Spleen (tissue), 13 donors: ENCODE measurements at places on chromosomes 7 and 10. TPM values are rescaled to one million over a fixed set of nuclear protein-coding genes. Genes with fewer than 3 reads are reported as not detected.

DNA sequence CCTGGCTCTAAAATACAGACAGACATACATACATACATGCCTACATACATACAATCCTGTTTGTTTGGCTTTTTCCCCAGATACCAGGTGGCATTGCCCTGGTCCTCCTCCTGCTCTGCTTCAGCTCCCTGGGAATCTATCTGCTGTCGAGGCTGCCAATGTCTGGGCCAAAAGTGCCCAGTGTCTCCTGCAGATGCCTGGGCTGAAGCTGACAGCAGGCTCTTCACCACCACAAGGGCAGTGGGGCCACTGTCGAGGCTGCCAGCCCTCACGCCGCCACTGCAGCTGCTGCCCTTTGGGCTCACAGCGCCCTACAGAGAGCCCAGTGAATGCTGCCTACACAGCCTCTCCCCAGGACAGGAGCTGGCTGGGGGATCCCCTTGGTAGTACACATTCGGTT lies 18.0 kb upstream of the STN1 start:
- no peak overlapping the region for H3K4me3 ChIP-seq
- no peaks in the 10 kb centered on the region for H3K27me3 ChIP-seq
- H3K27ac ChIP-seq, result no peak overlapping the region
- H3K36me3 ChIP-seq, result no peaks in the 10 kb centered on the region
- no peaks in the 10 kb centered on the region for H3K4me1 ChIP-seq

- no peak for DNase-seq
- peaks cover 39% of the 10 kb centered on the region for H3K27me3 ChIP-seq
- H3K36me3 ChIP-seq, result no peaks in the 10 kb centered on the region
- no peak overlapping the region for H3K27ac ChIP-seq
- peak overlapping the region; percentile 66 for H3K4me3 ChIP-seq
These were observed 345 bp downstream of the COBL start for GRCh38 chr7:51316262-51316665.

The TDRD1 gene
- total RNA-seq, result 0.60 TPM

The EIF3A gene
- total RNA-seq, result 90.7 TPM

The CNTNAP2 gene
- total RNA-seq, result 0.70 TPM

DNA sequence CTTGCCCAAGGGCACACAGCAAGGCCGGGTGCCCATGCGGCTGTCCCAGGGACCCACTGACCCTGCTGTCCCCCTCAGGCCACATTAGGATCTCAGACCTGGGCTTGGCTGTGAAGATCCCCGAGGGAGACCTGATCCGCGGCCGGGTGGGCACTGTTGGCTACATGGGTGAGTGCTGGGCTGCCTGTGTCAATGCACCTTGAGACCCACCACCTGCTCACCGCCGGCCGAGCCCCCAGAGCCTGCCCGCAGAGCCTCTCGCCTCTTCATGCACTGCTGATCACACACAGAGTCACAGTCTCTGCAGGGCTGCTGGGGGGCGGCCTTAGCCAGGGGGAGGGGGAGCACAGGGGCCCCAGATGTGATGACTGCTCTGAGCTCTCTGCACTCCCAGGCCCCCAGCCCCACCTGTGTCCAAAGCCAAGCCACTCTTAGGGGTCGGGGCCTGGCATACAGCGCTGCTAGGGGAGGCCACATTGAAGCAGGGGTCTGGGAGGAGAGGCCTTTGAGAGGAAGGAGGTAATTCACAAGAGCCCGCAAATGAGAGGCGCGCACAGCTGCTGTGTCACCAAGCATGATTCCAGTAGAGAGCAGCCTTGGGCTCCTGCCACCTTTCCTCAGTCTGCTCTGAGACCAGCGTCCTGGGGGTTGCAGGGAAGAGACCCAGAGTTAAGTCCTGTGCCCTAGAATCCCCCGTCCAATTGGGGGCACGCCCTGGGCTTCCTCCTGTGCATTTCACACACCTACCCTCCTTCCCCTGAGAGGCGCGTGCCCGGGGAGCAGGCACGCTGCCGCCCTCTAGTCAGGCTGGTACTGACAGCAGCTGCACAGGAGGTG lies 100.4 kb downstream of the RGS10 start:
- no peaks in the 10 kb centered on the region for H3K27me3 ChIP-seq
- H3K4me1 ChIP-seq, result peaks cover 18% of the 10 kb centered on the region
- no peak overlapping the region for H3K4me3 ChIP-seq

- no peak overlapping the region for H3K4me3 ChIP-seq
- no peaks in the 10 kb centered on the region for H3K4me1 ChIP-seq
- H3K27ac ChIP-seq, result no peak overlapping the region
- no peaks in the 10 kb centered on the region for H3K27me3 ChIP-seq
- no peaks in the 10 kb centered on the region for H3K36me3 ChIP-seq
These were observed 424.6 kb downstream of the PAXIP1 start for GRCh38 chr7:154578336-154578735.

The CDC14C gene
- total RNA-seq, result not detected

DNA sequence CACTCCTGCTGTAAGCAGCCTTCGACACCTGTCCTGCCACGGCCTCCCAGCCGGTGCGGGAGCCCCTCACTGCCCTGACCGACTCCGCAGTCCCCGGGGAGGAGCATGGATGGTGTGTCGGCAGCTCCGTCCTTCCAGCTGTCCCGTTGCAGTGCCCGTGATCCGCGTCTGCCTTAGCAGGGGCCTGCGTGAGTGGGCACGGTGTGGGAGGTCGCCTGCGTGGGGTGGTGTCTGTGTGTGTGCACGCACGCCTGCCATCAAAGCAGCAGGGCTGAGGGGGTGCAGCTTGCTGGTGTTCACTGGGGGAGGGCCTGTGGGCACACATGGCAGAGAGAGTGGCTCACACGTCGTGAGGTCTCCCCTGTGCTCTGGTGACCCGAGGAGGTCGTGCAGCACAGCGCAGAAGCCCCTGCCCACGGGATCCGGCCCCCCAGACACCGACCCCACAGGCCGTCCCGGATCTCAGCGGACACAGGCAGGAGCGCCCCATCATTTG lies 10.3 kb downstream of the MAFK start:
- no peaks in the 10 kb centered on the region for H3K27me3 ChIP-seq
- DNase-seq, result no peak
- H3K4me1 ChIP-seq, result peaks cover 3% of the 10 kb centered on the region
- H3K27ac ChIP-seq, result no peak overlapping the region
- no peak overlapping the region for H3K4me3 ChIP-seq

- no peaks in the 10 kb centered on the region for H3K27me3 ChIP-seq
- peaks cover 87% of the 10 kb centered on the region for H3K4me1 ChIP-seq
- no peak overlapping the region for H3K27ac ChIP-seq
- H3K4me3 ChIP-seq, result no peak overlapping the region
These were observed 35.4 kb upstream of the ARMS2 start for GRCh38 chr10:122419016-122419415.

DNA sequence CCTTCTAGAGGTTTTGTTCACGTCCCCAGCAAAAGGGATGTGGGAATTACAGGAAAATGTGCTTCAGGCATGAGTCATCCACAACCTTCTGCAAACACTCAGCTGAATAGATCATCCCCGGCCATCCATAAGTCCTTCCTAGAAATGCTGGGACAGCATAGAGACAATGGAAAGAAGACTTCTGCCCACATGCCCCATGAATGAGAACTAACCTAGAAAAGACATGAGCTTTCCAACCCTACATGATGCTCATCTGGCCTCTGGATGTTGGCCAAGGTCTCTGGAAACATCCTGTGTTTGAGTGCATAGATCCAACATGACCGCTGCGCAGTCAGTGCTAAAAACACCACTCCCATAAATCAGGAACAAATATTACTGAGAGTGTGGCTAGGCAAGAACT lies 277.5 kb downstream of the PLXNA4 start:
- H3K27ac ChIP-seq, result peak overlapping the region; percentile 63
- peaks cover 5% of the 10 kb centered on the region for H3K4me1 ChIP-seq
- no peak overlapping the region for H3K4me3 ChIP-seq
- no peak for DNase-seq

DNA sequence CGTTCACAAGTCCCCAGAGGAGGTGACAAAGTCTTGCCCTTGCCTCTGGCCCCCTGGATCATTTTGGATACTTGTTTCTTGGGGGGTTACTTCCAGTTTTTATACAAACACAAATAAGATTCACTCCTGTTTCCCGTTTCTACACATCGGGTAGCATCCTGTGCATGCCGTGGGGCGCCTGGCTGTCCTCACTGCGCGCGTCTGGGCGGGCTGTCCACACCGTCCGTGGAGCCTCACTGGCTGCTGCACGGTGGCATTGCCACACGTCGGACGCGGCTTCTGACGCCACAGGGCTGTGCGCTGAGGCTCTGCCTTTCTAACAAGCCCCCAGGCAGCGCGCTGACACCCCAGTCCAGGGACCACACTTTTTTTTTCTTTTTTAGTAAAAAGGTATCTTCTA lies 18.4 kb downstream of the BNIP3 start:
- H3K4me1 ChIP-seq, result no peaks in the 10 kb centered on the region
- H3K27ac ChIP-seq, result no peak overlapping the region
- H3K4me3 ChIP-seq, result no peak overlapping the region
- DNase-seq, result peak; percentile 73
- peaks cover 20% of the 10 kb centered on the region for H3K36me3 ChIP-seq
- no peaks in the 10 kb centered on the region for H3K27me3 ChIP-seq

DNA sequence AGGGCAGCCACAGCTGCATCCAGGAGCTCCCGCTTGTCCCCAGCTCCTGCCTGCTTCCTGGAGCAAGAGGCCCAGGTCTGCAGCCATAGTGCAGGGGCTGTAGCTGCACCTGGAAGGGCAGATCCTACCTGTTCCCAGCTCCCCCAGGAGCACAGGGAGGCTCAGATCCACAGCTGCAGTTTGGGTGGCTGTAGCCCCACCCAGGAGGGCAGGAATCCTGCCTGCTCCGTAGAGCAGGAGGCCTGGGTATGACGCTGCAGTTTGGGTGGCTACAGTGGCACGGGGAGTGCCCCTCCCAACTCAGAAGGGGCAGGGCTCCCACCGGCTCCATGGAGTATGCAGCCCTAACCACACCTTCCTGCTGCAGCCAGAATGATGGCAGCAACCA lies 26.7 kb upstream of the CDCA7L start:
- H3K4me3 ChIP-seq, result no peak overlapping the region
- DNase-seq, result no peak
- no peak overlapping the region for H3K27ac ChIP-seq
- no peaks in the 10 kb centered on the region for H3K4me1 ChIP-seq
- H3K36me3 ChIP-seq, result no peaks in the 10 kb centered on the region
- H3K27me3 ChIP-seq, result no peaks in the 10 kb centered on the region

The GNGT1 gene
- not detected for total RNA-seq

- peaks cover 46% of the 10 kb centered on the region for H3K36me3 ChIP-seq
- H3K4me1 ChIP-seq, result peaks cover 14% of the 10 kb centered on the region
- H3K4me3 ChIP-seq, result no peak overlapping the region
- H3K27me3 ChIP-seq, result no peaks in the 10 kb centered on the region
- no peak overlapping the region for H3K27ac ChIP-seq
These were observed 48.0 kb downstream of the KLHDC10 start for GRCh38 chr7:130118294-130118693.

DNA sequence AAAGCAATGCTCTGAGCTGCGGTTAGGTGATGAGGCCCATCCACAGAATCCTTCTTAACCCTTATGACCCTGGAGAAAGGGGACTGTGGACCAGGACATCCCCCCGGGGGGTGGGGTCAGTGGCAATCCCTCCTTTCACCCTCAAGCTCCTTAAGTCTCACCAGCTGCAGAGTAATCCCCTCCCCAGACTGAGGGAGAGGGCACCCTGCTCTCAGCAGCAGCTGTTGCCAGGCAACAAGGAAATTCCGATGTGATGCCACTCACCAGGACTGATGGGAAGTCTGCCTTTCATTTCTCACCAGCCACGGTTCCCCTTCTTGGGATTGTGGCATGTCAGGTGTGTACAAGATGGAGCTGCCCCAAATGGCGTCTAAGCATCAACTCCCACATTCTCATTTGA lies 129.6 kb downstream of the DOCK1 start:
- DNase-seq, result no peak
- no peaks in the 10 kb centered on the region for H3K4me1 ChIP-seq
- no peaks in the 10 kb centered on the region for H3K27me3 ChIP-seq
- no peak overlapping the region for H3K27ac ChIP-seq

DNA sequence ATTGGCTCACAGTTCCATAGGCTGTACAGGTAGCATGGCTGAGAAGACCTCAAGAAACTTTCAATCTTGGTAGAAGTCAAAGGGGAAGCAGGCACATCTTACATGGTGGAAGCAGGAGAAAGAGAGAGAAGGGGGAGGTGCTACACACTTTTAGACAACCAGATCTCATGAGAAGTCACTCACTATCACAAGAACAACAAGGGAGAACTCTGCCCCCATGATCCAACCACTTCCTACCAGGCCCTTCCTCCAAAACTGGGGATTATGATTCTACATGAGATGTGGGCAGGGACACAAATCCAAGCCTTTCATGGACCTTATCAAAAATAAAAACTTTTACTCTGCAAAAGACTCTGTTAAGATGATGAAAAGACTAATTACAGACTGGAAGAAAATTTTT lies 183.2 kb upstream of the TRIM24 start:
- H3K4me3 ChIP-seq, result no peak overlapping the region
- H3K27ac ChIP-seq, result no peak overlapping the region
- DNase-seq, result no peak
- no peaks in the 10 kb centered on the region for H3K36me3 ChIP-seq
- H3K4me1 ChIP-seq, result no peaks in the 10 kb centered on the region

The SUN3 gene
- not detected for total RNA-seq

The ANKRD1 gene
- not detected for total RNA-seq

The MASTL gene
- 9.1 TPM for total RNA-seq

- no peaks in the 10 kb centered on the region for H3K27me3 ChIP-seq
- no peak for DNase-seq
These were observed 183.9 kb downstream of the SGMS1 start for GRCh38 chr10:50439806-50440205.

The PTN gene
- 21.1 TPM for total RNA-seq

- no peaks in the 10 kb centered on the region for H3K4me1 ChIP-seq
- DNase-seq, result peak; percentile 18
- no peak overlapping the region for H3K27ac ChIP-seq
- H3K36me3 ChIP-seq, result no peaks in the 10 kb centered on the region
- H3K4me3 ChIP-seq, result no peak overlapping the region
These were observed 49.3 kb downstream of the C10orf120 start for GRCh38 chr10:122650331-122650730.

The STAMBPL1 gene
- 31.8 TPM for total RNA-seq

DNA sequence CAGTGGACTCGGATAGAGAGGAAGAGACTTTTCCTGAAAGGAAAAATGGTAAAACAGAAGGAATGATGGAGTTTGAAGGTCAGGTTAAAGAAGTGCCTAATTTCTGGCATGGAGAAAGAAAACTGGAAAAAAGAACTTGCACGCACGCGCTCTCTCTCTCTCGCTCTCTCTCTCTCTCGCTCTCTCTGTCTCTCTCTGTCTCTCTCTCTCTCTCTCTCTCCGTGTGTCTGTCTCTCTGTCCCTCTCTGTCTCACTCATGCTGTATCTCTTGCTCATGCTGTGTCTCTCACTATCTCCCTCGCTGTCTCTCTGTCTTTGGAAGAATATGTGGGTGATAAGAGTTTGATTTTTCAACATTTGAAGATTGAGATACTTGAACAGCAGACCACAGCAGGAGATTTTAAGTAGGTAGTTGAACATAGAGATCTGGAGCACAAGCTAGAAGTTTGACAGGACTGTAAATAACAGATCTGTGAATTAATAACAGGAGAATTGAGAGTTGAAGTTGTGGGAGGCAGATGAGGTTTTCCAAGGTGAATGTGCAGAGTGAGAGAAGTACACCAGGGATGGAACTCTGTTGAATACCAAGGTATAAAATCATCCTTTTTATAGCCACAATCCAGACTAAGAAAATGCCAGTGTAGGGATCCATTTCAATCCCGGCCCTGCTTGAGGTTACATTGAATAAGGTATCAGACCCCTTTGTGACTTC lies 33.1 kb downstream of the ADD3 start:
- H3K4me3 ChIP-seq, result no peak overlapping the region
- no peaks in the 10 kb centered on the region for H3K27me3 ChIP-seq
- peaks cover 11% of the 10 kb centered on the region for H3K4me1 ChIP-seq
- H3K36me3 ChIP-seq, result no peaks in the 10 kb centered on the region

The UCN3 gene
- not detected for total RNA-seq

The CYP2C19 gene
- total RNA-seq, result not detected

GRCh38 chr10:34058845-34059614 lies 724.6 kb upstream of the NRP1 start:
- no peaks in the 10 kb centered on the region for H3K36me3 ChIP-seq
- peak; percentile 14 for DNase-seq
- H3K27ac ChIP-seq, result no peak overlapping the region
- H3K27me3 ChIP-seq, result no peaks in the 10 kb centered on the region
- H3K4me1 ChIP-seq, result no peaks in the 10 kb centered on the region
- no peak overlapping the region for H3K4me3 ChIP-seq
